ENCODE measurements at places on chromosomes 4 and X.

DNA sequence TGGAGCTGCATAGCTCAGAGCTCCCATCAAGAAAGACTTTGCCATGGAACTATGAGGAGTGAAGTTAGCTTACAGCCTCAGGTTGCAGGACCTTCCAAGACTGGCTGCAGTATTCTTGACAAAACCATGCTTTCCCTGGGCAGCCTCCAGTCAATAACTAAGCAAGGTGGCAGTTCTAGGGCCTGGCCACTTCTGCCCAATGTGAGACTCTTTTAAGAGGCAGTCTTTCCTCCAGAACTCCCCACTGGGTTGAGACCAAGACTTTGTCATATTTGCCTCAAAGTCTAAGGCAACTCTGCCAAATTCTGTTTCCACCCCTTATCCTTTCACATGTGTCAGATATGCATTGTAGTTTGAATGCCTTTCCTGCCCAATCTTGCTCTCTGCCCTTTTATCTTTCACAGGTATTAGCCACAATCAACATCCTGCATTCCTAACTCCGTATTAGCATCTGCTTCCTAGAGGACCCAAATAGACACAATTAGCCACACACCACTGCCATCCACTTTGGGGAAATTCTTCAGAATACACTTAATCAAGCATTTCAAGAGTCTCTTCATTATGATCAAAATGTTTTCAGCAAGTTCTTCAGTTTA is 17.7 kb upstream of the SLC25A43 start:
- no peak for DNase-seq

DNA sequence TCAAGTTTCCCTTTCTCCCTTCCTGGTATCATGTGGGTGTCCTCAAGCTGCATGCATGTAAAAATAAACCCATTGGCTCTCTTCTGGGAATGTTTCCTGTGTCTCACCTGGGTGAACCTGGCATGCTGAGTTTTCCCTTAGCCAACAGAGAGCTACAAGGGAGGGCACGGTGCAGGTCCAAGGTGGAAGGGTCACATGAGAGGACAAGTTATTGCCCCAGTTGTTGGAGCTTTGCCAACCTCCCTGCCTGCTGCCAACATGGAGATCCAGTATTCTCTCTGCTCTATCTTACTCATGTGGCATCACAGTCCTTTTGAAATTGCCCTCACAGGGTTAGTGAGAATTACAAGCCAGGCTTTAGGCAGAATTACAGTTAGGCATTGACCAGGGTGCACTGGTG is 196.1 kb upstream of the GYPA start:
- DNase-seq = no peak

GRCh38 chr4:85676050-85676425 is 201.1 kb downstream of the ARHGAP24 start:
- DNase-seq = no peak

- DNase-seq = no peak
These were observed at the start of gene PHOX2B for GRCh38 chr4:41748571-41749475. Gene PHOX2B (minus strand): TSS chr4:41748725. CDS start chr4:41748610, 115 bp downstream.

DNA sequence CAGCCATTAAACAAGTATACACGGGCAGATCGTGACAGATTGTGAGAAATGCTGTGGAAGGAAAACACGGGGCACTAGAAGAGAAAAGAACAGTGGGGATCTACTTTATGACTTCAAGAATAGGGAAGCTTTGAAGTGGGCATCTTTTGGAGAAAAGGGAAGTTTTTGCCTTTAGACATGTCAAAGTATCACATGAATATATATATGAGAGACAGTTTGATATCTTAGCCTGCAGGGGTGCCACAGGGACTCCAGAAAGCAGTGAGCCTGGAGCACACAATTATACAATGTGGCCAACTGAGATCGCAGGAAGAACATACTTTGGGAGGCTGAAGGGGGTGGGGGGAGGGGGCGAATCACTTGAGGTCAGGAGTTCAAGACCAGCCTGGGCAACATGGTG is 35.7 kb downstream of the RELL1 start:
- DNase-seq = no peak

- DNase-seq = peak; percentile 45
These were observed 263.8 kb upstream of the RPS6KA3 start for GRCh38 chrX:20530406-20530921.

- DNase-seq = no peak
These were observed 85.9 kb downstream of the RASL11B start for GRCh38 chr4:52948057-52948423.

DNA sequence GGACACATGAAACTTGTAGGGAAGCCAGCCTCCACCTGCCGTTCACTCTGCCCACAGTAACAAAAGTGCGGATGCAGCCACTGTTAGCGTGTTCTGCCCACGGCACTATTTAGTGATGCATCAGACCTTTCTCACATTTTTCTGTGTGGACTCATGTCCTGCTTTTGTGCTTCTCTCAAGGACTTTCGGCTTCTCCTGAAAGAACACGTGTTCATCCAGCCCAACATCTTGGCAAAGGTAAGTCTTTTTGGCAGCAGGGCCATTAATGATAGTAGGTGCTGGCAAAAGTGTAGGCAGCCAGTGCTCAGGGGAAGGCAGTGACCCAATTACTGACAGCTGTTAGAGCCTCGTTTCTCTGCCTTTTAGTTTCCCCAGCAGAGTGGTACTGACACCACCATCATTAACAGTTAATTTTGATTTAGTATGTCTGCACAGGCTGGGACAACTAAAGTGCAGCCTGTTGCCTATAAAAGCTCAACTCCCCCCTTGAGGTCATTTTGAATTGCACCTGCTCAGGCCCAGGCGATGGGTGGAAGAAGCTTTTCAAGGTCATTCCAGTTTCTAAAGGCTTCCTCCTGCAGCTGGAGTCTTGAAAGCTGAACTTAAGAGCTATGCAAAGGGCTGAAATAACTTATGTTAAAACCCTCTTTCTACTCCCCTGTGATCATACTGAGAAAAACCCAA is 54.5 kb upstream of the HPSE start:
- no peak for DNase-seq

GRCh38 chr4:105184316-105184980 is 37.8 kb downstream of the TET2 start:
- no peak for DNase-seq

DNA sequence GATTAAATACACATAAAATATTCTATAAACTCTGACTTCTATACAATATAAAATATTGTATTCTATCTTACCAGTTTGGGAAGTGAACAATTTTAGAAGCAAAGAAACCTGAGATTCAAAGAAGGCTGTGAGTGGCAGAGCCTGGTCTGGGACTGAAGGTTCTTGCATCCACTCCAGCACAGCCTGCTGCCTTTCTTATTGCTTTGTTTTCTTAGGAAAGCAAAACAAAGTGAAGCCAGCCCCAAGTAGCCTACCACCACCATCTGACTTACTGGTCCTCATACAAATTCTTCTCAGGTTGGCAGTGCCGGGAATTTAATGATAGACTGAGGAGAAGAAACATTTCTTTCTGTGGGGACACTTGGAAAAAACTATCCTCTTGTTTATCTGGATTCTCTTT is 129.7 kb upstream of the SMAD1 start:
- no peak for DNase-seq

DNA sequence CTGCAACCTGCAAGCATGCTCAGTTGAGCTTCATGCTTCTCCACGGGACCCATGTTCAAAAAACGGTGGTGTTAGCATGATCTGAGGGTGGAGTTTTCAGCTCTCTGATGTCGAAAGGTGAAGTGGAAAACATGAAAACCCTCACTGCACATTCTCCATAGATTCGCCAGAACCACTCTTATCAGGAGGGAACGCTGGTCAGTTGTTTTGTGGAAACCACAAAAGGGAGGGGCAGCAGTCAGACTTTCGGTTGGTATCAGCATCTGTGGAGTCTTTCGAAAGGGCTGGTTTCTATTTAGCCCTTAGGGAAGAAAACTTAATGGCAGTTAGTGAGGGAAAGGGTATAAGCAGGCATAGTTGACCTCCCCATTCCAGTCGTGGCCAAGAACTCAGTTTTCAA is 12.6 kb downstream of the PPA2 start:
- DNase-seq = no peak

- DNase-seq = no peak
These were observed 53.3 kb downstream of the WFS1 start for GRCh38 chr4:6322761-6323566.

GRCh38 chrX:35617836-35618235 is 180.3 kb upstream of the MAGEB16 start:
- peak; percentile 6 for DNase-seq

GRCh38 chr4:29289118-29289517 is 1431.1 kb upstream of the PCDH7 start:
- no peak for DNase-seq

DNA sequence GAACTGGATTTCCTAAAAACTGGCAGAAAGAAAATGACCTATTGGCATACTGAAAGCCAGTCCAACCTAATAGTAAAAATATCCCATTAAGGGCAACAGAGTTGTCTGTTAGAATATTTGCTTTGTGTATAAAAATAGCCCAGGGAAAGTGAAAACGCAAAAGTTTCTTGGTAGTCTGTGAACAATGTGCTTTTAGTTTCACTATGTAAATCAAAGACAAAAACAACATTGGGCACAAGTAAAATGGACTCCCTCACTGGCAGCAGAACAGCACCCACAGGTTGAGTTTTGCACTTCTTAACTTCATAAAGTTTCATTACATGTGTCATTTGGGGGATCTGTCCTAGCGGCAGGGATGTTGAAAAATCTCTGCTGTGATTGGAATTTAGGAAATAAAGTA is 4.3 kb upstream of the FGG start:
- DNase-seq = no peak

- peak; percentile 72 for DNase-seq
These were observed 30.4 kb downstream of the NHS start for GRCh38 chrX:17405225-17405969.

GRCh38 chr4:159743971-159744370 is 641.1 kb downstream of the RAPGEF2 start:
- no peak for DNase-seq

- DNase-seq = no peak
These were observed 7.9 kb downstream of the LEF1 start for GRCh38 chr4:108160741-108161352.

DNA sequence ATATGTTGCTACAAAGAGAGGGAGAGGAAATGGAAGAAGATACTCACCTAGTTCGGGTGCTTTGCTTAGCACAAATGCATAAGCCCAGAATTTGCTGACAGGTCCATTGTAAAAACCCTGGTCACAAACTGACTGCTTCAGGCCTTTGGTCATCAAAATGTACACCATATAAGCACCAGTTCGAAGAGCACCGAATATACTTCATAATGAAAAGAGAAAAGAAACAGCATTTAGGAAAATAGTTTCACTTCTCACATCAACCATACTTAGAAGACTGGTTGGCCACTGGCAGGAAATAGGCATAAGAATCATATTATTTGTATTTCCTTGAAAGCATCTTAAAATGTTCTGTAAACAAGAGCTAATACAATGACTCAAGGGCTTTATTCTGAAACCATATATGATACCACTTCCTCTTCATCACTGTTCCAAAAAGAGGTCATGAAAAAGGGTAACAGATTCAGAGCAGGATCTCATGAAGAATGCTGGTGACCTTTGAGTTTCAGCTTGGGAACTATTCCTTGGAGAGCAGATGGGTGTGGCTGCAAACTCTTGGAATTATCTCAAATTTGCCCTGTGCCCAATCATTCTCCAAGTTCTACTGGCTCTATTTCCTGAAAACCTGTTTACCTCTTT is 138.7 kb downstream of the ELOVL6 start:
- DNase-seq = peak; percentile 31

- DNase-seq = no peak
These were observed 7.3 kb downstream of the NKX1-1 start for GRCh38 chr4:1398681-1399507.

DNA sequence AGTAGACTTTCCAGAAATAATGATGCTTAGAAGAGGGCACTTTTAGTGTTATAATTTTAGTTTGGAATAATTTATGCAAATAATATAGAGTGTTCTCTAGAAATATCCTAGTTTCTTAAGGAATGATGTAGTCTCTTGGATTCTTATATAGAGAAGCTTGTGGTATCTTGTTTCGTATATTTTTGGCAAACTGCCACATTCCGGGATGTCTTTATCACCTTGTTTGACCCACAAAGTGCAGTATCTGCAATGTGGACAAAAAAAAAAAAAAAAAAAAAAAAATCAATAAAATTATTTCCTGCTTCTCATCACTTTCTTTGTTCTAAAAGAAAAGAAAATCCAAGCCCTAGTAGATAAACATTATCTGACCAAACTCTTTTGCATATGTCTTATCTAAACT is 1577.7 kb upstream of the TENM3 start:
- no peak for DNase-seq

GRCh38 chr4:169315530-169316343 is 45.0 kb upstream of the SH3RF1 start:
- DNase-seq = peak; percentile 83

- DNase-seq = no peak
These were observed 68.8 kb upstream of the HGFAC start for GRCh38 chr4:3372933-3373465.

DNA sequence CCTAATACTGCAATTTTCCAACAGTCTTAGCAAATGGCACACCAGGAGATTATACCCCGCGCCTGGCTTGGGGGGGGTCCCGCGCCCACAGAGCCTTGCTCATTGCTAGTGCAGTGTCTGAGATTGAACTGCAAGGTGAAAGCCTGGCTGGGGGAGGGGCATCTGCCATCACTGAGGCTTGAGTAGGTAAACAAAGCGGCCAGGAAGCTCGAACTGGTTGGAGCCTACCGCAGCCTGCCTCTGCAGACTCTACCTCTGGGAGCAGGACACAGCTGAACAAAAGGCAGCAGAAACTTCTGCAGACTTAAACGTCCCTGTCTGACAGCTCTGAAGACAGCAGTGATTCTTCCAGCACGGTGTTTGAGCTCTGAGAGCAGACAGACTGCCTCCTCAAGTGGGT is 172.8 kb upstream of the NAP1L5 start:
- DNase-seq = no peak

DNA sequence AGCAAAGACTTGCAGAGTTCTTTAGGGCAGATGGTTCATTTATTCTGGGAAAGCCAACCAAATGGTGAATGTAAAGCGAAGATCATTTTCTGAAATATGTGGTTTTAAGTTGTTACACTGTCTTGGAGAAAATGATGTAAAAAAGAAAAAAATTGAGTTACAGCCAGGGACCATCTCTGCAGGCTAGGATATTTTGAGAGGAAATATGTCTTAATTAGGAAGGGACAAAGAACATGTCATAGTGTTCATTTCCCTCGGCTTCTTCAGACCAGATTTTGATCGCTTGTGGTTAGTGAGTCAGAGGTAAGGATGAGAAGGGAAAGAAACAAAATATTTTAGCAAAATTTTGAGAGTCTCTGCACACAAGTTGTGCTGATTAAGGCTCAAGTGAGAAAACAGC is 59.0 kb upstream of the C1QTNF7 start:
- DNase-seq = peak; percentile 92

GRCh38 chrX:110363244-110363643 is 4.6 kb downstream of the RTL9 start:
- no peak for DNase-seq

- DNase-seq = no peak
These were observed 487.3 kb downstream of the MID1IP1 start for GRCh38 chrX:39288592-39288991.

GRCh38 chr4:76523593-76523992 is 88.6 kb downstream of the SHROOM3 start:
- DNase-seq = no peak

- DNase-seq = no peak
These were observed 1003.1 kb downstream of the FSTL5 start for GRCh38 chr4:161160718-161161117.

- DNase-seq = no peak
These were observed 14.6 kb downstream of the NPNT start for GRCh38 chr4:105909787-105910281.
